ENCODE measurements at places on chromosomes 4 and X.
A peak's percentile ranks its signal among the peaks of the same experiment; 100 is the strongest.

- DNase-seq = no peak
Observed at GRCh38 chrX:40420899-40421729, 159.7 kb upstream of the ATP6AP2 start.

DNA sequence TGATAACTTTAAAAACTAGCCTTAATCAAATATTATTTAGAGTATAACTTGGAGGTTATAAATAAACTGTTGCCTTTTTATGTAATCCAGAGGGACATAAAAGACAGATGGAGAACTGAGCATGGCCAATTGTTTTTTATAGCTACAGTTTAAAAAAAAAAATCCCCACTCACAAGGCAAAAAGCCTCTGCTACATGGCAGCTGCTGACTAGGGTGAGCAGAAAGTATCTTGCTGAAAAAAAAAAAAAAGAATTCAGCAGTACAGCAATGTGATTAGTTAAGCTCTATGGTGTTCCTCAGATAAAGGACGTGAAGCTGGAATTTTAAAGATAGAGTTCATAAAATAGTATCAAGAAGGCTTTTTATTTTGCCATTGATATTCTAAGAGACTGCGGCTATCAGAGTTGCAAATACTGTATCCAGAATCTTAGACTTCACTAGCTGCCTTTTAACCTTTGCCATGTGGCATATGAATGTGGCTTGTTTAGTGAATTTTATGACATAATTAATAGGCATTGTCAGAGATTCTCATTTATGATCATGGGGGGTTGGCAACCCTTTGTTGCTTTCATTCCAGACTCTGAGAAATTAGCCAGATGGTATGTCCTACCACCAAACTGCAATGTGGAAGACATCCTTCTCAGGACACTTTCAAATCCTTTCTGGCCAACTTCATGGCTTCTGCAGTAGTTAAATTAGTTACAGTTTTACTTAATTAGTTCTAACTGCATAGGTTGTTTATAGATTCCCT, 498.0 kb downstream of the STPG2 start:
- DNase-seq = no peak

DNA sequence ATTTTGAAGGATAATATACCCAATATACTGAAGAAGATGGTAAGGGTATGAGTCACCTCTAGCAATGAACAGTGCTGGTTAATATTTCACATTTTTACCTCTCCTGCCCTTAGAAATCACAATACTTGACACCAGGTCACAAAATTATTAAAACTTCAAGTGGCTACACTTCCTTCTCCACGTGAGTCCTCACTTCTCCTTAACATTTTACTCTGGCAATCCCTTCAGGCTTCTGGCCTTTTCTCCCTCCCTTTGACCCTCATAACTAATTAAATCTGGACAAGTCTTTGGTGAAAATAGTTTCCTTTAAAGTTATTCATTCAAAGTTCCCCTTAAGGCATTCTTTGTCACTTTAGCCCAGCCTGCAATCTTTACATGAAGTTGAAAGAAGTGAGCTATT, 190.4 kb downstream of the UNC5C start:
- no peak for DNase-seq

GRCh38 chr4:20464381-20464780, 212.7 kb downstream of the SLIT2 start:
- DNase-seq = no peak

GRCh38 chr4:128288689-128289106, 1.1 kb upstream of the PGRMC2 start:
- DNase-seq = peak; percentile 37

DNA sequence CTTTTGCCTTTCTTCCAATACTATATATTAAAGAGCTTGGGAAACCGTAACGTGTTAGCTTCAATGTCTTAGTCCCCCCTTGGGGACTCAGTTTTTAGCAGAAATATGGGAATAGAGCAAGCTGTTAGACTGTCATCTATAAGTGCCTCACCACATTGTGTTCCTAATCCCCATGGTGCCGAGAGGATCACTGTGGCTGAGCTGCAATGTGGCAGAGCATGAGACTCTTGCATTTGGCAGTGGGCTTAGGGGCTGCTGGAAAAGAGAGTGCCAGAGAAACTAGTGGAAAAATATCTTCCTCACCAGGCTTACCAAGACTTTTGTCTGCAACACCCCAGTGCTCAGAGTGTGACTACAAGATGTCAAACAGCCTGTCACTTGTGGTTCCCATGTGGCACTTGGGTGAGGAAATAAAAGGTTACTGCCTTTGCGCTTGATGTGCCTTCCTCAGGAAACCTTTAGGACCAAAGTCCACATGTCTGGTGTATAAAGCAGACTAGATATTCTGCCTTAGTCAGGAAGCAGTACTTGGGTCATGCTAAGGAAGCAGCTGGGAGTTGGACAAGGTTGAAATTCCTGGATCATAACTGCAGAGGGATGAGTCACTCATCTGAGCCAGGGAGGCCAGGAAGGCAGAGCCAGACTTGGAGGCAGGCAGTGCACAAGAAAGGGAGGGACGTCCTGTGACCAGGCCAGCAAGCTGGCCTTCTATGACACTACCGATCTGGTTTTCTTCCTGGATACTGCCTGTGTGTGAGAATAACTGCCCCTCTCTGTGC, 9.7 kb upstream of the MAGEA4 start:
- DNase-seq = no peak

DNA sequence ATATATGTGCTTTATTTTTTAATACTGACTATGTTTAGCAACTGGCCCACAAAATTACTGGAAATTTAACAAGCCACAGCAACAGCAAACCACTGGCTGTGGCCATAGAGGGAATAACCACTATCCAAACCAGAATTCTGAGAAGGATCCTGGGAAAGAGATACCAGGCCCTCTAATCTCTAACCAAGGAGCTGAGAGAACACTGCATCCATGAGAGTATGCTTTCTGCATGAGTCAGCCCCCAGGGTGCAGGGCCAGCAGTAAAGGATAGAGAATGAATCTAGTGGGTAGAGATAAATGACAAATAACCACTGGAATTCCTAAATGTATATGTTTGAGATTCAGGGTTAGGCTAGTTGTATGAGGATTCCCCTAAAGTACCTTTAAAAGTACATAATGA, 221.8 kb downstream of the KIT start:
- DNase-seq = no peak

GRCh38 chr4:139814323-139815015, 148.8 kb downstream of the MGST2 start:
- DNase-seq = no peak

- no peak for DNase-seq
Observed at GRCh38 chr4:114688059-114688458, 89.5 kb downstream of the UGT8 start.

- DNase-seq = no peak
Observed at GRCh38 chr4:183554878-183555585, 50.2 kb downstream of the ING2 start.

DNA sequence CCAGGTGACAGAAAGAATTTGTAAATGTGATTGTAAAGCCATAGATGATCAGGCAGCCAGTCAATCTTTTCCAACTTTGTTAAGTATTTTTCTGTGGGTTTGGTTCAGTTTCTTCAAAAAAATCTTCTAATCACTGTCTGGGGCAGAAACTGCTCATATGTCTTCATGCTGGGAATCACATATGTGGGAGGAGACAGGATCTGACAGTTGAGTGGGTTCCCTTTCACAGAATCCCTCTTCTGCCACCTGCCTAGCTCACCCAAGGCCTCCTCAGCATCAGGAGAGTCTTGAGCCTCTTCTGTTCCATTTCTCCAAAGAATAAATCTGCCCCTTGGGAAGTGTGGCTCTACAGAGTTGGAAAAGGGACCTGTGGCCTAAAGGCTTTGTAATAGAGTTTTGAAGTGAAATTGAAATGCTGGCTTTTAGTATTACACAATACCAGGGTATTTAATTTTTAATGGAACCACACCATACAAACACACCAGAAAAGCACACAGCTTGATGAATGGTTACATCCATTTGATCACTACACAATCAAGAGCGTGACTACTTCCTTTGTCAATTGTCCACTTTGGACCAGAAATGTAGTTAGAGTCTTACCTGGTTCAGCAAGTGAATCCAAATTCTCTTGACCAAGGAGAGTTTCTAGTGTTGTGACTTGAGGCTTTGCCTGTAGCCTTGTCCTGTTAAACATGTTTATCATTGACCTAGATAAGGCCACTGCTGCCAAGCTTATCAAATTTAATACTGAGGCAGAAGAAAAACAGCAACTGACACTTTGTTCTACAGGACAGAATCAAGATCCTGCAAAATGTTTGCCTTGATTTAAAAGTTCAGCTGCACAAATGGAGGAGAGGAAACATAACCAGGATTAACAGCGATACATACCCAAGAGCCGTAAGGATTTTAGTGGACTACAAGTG, 20.4 kb downstream of the MSMO1 start:
- no peak for DNase-seq

GRCh38 chr4:48370260-48371134, 29.2 kb downstream of the SLAIN2 start:
- no peak for DNase-seq

DNA sequence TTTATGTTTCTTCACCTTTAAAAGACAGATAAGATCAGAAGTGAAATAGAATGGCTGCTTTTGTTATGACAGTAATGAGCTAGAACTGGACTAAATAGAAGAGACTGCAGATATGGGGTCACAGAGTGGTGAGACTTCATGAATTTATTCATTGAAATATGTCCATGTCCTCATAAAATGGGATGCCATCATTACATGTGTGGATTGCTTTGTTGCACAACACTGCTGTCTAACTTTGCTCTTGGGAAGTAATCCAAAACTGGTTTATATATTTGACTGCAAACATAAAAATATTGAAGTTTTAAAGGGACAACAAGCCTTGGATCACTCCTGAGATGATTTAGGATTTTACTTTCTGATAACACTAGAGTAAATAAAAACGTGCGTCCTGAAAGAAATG, 209.2 kb upstream of the FAT4 start:
- DNase-seq = no peak

GRCh38 chr4:70903291-70903603, 1.1 kb downstream of the MOB1B start:
- DNase-seq = peak; percentile 5

DNA sequence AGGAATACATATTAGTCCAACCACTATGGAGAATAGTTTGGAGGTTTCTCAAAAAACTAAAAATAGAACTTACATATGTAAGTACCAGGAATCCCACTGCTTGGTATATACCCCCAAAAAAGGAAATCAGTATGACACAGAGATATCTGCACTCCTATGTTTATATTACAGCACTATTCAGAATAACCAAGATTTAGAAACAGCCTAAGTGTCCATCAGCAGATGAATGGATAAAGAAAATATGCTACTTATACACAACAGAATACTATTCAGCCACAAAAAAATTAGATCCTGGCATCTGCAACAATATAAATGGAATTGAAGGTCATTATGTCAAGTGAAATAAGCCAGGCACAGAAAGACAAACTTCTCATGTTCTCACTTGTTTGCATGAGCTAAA, 27.5 kb upstream of the ABCG2 start:
- no peak for DNase-seq

DNA sequence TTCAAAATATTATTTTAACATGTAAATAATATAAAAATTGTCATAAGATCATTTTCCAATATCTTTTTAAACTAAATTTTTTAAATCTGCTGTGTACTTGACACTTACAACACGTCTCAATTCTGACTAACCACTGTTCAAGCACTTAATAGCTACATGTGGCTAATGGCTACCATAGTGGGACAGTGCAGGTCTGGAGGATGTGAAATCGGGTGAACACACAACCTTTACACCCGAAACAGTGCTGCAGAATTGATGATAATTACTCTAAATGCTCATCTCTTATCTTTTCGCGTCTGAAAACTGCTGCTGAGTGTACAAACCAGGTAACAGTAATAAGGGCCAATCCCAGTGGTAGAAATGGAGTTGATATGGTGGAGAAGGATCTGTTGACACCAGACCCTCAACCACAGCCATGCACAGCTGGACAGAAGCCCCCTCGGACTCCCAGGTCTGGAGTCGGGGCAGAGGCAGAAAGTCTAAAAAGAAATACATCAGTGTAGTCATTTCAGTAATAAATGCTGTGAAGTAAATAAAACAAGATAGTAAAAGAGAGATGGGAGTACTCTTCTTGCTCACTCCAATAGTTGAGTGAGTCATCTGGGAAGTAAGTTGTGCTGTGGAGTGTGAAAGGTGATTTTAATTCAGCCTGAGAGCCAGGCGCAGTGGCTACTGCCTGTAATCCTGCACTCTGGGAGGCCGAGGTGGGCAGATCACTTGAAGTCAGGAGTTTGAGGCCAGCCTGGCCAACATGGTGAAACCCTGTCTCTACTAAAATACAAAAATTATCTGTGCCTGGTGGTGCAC, 150.0 kb downstream of the CBR4 start:
- DNase-seq = no peak

DNA sequence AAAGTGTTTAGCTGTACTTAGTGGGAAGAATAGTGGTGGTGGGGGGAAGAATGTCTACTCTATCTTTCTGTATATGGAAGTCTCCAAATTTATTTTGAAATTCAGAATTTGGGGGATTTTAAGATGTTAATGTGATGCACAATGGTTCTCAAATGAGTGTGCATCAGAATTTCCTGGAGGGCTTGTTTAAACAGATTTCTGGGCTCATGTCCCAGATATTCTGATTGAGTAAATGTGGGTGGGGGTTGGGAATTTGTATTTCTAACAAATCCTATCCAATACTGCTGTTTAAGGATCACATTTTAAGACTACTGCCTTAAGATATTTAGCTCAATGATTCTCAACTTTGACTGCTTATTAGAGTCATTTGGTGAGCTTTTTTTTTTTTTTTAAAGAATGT, 15.1 kb upstream of the INTS6L start:
- DNase-seq = no peak

- DNase-seq = no peak
Observed at GRCh38 chr4:22522706-22523501, 7.0 kb upstream of the ADGRA3 start.

DNA sequence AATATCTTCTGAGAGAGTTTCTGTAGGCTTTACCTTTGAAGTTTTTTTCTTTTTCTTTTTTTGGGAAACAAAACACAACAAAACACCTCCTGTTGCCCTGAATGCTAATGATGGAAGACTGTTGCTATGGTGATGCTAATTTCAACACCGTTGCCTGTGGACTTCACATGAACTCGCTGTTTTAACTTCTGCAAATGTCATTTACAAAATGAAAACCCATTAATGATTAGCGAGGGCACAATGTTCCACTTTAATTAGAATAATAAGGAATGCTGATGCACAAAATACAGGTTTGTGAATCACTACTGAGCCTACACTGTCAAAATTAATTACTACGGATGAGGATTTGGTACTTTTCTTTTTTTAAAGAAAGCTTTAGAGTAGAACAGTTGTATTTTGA, 227.1 kb upstream of the FTHL17 start:
- DNase-seq = no peak

Data from activated CD8-positive, alpha-beta T cell treated with anti-CD3 and anti-CD28 coated beads for 36 hours (primary cell).